ENCODE measurements at places on chromosomes 4 and X.

- DNase-seq = no peak
Observed at GRCh38 chrX:17632942-17633341, 104.4 kb upstream of the SCML1 start.

DNA sequence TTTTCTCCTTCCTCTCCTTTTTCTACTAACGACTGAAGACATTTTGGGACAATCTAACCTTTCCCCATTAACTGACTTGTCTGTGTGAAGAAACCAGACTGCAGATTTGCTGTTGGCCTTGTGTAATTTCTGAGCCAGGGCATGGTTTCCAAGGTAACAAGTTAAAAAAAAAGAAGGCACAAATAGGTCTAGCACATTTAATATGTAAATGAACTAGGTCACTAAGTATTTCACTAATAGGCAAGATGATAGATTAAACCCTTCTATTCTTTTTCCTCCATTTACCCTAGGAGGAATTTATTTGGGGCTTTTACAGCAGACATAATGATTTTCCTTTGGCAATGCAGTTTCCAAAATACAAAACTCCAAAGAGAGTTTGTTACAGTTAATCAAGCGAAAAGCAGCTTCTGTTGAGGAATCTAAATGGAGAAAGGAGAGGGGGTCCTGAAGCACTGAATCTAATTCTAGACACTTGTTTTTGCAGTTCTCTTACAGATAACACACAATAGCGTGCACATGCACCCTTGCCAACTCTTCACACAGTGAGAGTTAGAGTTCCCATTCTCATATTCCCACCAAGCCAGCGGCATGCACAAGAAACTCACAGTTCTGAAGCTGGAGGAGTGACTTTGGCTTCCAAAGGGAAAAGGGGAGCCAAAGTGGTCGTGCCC, 72.0 kb downstream of the TSPAN5 start:
- no peak for DNase-seq

DNA sequence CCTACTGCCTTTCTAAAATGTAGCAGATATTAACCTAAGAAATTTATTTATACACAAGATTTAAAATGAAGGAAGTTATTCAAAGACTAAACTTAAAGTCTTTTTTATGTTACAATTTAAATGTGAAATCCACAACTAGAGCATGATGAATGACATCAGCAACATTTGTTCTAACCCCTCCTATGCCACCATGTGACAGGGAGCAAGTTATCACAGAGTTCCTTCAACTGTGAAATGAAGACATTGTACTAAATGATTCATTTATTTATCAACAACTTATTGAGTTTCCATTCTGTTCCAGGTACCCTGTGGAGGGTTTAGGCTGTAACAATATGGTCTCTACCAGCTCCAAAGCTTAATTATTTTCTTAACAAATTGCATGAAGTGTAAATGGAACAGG, 76.9 kb downstream of the SLC39A8 start:
- no peak for DNase-seq

- DNase-seq = no peak
Observed at GRCh38 chrX:74515356-74515755, 94.1 kb downstream of the SLC16A2 start.

- DNase-seq = no peak
Observed at GRCh38 chr4:8859550-8860095, 12.0 kb downstream of the HMX1 start.

GRCh38 chr4:52555356-52555716, 103.8 kb downstream of the USP46 start:
- no peak for DNase-seq

DNA sequence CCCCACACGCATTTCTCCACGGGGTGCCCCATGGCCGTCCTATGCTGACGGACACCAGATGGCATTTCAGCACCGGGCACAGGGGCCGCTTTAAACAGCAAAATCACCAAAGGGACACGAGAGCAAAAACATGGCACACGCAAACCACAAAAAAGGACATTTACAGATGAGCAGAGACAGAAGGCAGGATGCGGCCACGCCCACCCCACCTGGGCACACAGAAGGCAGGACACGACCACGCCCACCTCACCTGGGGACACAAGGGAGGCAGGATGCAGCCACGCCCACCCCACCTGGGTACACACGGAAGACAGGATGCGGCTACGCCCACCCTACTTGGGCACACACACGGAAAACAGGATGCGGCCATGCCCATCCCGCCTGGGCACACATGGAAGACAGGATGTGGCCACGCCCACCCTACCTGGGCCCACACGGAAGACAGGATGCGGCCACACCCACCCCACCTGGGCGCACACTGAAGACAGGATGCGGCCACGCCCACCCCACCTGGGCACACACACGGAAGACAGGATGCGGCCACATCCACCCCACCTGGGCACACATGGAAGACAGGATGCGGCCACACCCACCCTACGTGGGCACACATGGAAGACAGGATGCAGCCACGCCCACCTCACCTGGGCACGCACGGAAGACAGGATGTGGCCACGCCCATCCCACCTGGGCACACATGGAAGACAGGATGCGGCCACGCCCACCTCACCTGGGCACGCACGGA, 69.1 kb downstream of the FAM53A start:
- peak; percentile 53 for DNase-seq

GRCh38 chr4:68963374-68963773, 11.8 kb upstream of the UGT2A3 start:
- DNase-seq = no peak

GRCh38 chr4:139666735-139667281, 1.2 kb downstream of the MGST2 start:
- peak; percentile 53 for DNase-seq

DNA sequence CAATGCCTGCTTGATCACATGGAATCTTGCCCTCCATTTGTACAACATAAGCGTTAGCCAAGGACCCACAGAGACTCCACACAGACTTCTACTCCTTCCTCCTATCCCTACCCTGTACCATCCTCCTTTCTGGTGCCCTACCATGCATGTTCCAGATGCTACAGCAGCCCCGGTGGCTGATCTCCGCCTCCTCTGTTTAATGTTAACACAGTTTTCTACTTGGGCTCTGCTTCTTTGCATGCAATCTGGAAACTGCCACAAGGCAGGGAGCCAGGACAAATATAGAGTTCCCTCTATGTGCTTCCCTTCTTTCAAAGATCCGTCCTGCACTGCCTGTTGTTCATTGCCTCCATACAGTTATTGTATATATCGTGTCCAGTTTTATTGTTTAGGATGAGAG, 368.6 kb upstream of the TENM3 start:
- DNase-seq = no peak

DNA sequence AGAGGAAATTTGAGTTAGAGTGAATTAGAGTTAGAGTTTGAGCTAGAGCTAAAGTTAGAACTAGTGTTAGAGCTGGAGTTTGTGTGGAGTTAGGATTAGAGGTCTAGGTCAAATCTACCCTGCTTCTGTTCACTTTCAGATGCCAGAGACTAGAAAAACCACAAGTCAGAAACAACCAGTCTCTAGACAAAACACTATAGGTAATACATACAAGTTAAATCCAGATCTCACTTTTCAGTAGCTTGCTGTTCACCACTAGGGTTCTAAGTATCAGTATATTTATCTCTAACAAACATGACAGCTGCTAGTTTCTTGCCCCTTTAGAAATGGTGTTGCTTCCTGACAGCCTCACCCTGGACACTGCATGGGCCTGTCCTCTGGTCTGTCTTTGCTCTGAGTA, 300.7 kb downstream of the ARAP2 start:
- DNase-seq = no peak

GRCh38 chr4:930827-931193, 1.3 kb downstream of the GAK start:
- DNase-seq = no peak

GRCh38 chrX:23694606-23695005, 27.3 kb downstream of the PRDX4 start:
- DNase-seq = no peak

DNA sequence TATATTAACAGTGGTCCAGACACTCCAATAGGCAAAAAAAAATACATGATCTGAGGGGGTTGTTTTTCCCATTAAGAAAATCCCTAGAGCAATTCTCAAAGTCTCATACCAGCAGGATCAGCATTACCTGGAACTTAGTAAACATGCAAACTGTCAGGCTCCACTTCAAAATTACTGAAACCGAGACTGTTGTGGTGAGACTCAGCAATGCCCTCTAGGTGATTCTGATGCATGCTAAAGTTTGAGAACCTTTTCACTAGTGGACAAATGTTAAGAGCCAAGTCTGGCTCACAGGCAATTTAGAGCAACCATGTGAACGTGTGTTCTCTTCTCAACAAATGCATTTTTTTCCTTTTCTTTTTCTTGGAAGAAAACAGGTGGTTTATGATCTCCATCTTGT, 30.2 kb downstream of the NEK1 start:
- DNase-seq = no peak

DNA sequence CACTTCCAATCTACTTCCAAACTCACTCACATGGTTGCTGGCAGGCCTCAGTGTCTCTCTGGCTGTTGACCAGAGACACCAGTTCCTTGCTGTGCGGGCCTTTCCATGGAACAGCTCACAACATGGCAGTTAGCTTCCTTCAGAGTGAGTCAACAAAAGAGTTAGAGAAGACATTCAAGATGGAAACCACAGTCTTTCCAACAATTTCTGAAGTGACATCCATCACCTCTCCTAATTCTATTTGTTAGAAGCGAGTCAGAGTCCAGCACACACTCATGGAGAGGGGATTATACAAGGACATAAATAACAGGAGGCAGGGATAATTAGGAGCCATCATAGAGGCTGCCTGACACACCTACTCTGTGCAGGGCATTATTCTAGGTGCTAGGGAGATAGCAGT, 62.5 kb upstream of the TMEM164 start:
- DNase-seq = no peak

DNA sequence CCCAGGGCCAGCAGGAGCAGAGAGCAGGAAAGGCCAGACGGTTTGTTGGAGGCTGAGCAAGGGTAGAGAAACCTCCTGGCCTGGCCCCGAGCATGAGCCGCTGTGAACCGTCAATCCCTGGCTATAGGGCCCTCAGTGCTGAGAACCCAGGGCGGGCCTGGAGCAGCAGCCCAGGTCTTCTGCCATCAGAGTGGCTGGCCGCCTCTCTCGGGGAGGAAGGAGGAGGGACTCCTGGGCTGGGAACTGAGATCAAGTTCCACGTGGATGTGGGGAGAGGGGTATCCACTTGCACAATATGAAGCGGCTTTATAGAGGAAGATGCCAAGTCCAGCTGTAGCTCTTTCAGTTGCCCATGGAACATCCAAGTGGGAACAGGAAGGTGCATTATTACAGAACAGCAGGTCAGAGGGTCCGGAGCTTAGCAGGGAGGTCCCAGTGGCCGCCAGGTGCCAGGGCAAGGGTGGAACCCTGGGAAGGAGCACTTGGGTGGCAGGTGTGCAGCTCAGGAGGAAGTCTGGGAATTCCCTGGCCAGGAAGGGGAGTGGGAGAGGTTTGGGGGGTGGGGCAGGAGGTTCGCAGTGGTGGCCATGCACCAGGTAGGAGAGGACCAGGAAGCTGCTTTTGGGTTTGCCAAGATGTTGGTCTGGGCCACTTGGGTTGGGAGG, 31.7 kb upstream of the CRMP1 start:
- no peak for DNase-seq

DNA sequence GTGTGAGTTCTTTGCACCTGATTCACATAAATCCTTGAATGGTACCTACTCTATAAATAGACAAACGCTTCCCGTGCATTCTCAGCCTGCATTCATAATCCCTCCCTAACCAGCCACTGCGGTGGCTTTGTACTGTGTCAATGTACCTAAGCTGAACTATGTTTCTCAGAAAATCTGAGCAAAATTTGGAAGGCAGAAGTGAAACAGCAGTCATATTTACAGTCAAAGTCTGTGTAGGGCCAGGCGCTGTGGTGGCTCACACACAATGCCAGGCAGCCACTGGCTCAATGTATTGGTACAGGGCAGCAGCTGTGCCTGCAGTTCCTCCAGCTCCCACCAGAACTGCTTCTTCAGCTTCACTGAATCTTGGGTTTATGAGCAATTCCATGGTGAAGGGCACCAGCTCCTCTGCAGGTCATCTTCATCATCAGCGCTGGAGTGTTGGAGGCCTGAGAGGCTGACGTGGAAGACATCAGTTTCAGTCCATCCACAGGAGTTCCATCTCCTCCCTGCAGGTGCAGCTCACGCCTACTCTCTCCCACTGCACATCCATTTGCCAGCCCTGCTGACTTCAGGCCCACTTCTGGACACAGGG, 32.3 kb upstream of the IRF2 start:
- DNase-seq = peak; percentile 2

Data from NCI-H2171 treated with DMSO at 0.1 percent for 48 hours (cell line).